CD4-positive, alpha-beta memory T cell (primary cell): ENCODE measurements at places on chromosomes 2 and 18.

- no peak for DNase-seq
- H3K27me3 ChIP-seq: no peaks in the 10 kb centered on the region
- H3K36me3 ChIP-seq: no peaks in the 10 kb centered on the region
- no peak overlapping the region for H3K27ac ChIP-seq
- H3K4me1 ChIP-seq: peaks cover 14% of the 10 kb centered on the region
Observed at GRCh38 chr18:50886929-50887328, 8.0 kb downstream of the ME2 start.

DNA sequence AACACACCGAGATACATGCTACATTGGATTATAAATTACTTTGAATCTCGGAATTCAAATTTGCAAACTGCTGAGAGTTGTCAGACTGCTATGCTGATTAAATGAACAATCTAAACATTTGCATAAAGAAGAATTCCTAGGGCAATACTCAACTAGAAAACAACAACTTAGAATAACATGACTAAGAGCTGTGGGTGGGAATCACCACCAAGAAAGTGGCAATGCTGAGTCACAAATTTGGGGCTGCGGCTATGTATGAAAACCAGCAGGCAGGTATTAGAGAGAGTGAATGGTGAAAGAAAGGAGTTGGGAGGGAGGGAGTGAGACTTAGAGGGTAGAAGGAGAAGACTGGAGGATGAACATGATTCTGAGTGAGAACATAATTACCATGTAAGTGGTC lies 559.5 kb downstream of the PIK3C3 start:
- no peaks in the 10 kb centered on the region for H3K4me1 ChIP-seq
- no peak overlapping the region for H3K4me3 ChIP-seq
- no peak for DNase-seq
- no peaks in the 10 kb centered on the region for H3K27me3 ChIP-seq

DNA sequence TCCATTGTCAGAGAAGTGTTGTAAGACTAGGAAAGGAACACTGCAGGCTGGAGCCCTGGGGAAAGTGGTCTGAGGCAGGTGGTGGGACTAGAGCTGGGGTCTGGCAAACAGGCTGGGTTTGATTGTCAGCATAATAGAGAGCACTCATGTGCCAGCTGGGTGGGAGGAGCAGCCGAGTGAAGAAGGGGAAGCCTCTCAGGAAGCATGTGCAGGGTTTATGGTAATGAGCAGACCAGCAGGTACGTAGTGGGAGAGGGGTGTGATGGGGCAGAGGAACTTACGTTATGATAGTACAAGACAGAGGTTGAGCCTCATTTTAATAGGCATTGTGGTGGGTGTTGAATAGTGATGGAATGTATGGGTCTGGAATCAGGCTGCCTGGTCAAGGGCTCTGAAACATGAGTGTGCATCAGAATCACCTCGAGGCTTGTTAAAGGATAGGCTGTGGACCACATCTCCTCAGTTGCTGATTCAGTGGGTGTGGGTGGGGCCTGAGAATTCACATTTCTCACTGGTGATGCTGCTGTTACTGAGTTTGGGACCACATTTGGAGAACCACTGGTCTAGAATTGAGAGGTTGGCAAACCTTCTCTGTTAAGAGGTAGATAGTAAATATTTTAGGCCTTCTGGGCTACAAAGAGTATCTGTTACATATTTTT lies 1.7 kb upstream of the MGAT5 start:
- peaks cover 90% of the 10 kb centered on the region for H3K4me1 ChIP-seq
- no peak for DNase-seq
- H3K27me3 ChIP-seq: no peaks in the 10 kb centered on the region

DNA sequence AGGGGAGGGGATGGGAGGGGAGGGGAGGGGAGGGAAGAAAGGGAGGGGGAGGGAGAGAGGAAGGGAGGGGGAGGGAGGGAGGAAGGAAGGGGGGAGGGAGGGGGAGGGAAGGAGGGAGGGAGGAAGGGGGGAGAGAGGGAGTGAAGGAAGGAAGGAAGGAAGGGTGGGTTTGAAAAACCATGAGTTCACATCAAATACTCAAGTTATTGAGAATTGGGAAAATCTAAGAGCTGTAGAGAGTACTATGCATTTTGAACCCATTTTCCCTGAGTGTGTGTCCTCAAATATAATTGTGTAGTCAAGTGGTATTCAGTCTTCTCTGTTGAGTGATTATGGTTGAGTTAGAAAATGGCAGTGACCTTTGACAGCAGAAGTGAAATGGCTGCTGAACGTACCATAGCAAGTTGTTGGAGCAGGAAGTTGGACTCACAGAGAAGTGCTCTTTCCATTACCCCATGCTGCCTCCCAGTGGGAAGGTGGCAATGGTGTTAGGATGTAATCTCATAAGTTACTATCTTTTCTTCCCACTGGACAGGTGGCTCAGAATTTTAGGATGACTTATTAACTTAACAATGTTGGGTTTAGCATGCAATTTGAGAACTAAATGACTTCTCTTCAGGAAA lies 214.6 kb downstream of the SETBP1 start:
- H3K27ac ChIP-seq: no peak overlapping the region
- H3K4me3 ChIP-seq: no peak overlapping the region
- no peaks in the 10 kb centered on the region for H3K27me3 ChIP-seq
- no peaks in the 10 kb centered on the region for H3K36me3 ChIP-seq
- DNase-seq: no peak
